ENCODE measurements at places on chromosomes 6 and 20.

DNA sequence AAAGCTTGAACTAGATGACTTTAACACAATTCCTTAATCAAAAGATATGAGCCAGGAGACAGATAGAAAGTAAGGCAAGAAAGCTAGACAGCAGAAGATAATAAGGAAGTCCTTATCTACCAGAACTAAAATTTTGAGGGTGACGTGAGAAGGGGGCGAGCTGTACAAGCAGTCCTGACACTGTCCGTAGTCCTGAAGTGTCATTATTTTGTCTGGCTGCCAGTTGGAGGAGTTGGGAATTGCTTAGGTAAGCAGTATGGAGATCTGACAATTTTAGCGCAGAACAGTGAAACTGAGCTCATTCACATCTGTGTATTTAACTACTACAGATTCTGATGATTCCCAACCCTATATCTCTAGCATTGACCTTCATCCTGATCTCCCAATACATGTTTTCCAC, 25.8 kb upstream of the CEP85L start:
- DNase-seq, result no peak

DNA sequence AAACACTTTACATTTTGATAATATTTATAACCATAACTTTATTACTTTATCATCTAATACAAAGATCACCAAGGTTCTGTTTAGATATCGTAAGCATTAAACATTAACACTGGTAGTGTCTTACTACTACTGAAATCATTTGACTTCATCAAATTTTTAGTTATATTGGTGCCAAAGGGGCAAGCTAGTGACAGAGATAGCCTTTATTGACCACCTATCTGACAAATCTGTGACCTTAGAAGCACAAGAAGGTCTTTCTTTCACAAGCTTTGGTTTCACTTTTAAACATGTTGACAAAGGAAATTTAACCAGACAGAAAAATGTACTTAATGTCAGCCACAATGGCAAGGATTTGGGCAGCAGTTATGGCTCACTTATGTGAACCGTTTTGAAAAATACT, 50.7 kb upstream of the ENPP4 start:
- DNase-seq, result no peak

GRCh38 chr6:126107475-126108166, 121.3 kb downstream of the TRMT11 start:
- no peak for DNase-seq

- DNase-seq, result no peak
Measured at GRCh38 chr20:34131491-34131890, 19.4 kb upstream of the EIF2S2 start.

- no peak for DNase-seq
Measured at GRCh38 chr6:37861452-37861851, 41.9 kb downstream of the ZFAND3 start.

- DNase-seq, result no peak
Measured at GRCh38 chr20:17944854-17945474, 23.6 kb downstream of the SNX5 start.

DNA sequence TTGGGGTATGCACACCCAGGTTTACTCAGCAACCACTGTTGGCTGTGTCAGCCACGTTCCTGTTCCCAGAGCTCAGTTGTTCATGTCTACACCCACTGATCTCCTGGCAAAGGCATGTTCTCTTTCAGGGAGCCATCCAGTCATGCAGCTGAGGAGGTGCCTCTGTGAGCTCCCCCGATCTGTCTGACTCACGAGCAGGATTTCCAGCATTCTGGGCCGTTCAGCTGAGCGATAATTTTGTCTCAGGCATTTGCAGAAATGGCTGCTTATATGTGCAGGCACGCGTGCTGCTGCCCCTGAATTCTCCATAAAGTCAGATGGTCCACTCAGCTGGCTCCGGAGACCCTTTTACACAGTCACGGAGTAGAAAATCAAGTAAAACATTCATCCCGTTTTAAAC, 78.4 kb upstream of the IYD start:
- no peak for DNase-seq

DNA sequence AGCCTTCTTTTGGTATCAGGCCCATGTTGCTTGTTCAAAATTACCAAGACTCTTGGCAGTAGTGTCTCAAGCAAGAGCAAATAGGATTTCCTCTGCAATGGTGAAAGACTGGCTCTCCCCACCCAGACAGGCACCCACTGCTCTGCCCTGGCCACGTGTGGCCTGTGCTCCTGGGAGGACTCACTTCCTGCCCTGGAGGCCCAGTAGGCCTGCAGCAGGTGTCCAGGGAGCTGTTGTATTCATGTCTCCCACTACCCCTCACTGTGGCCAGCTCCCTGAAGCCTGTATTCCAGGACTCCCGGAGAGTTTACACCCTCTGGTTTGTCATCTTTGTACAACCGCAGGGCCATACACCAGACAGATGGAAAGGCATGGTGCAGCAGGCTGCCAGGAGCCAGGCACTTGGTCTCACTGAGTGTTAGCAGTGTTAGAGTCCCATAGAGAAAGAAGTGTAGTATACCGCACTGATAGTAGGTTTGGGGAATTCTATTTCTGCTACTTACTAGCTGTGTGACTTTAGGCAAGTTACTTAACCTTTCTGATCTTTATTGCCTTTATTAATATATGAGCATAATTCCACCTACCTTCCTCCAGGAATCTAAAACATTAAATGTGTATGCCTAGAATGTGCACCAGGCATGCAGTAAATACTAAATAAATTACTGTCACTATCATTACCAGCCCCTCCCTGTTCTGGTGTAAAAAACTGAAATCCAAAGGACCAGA, 159.7 kb downstream of the TMEM242 start:
- DNase-seq, result no peak

DNA sequence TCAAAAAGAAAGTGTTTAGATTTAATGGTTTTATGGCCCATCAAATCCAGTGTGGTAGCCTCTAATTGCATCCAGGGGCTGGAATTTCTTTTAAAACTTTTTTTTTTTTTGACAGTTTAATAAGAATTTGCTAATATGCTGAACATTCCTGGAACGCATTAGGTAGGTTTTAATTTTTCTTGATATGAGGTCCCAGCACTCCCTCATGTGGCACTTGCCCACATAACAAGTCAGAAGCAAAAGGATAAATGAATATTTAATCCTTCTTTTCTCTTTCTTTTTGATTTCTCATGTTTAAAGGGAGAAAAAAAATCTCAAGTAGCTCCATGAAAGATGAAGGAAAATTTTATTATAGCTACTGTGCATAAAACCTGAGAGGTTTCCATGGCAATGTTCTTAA, 13.5 kb downstream of the HAO1 start:
- no peak for DNase-seq

GRCh38 chr20:37992802-37993409, 40.4 kb downstream of the TTI1 start:
- DNase-seq, result no peak

- no peak for DNase-seq
Measured at GRCh38 chr20:740162-740561, 28.1 kb downstream of the SLC52A3 start.

- DNase-seq, result no peak
Measured at GRCh38 chr6:113402544-113402943, 454.6 kb upstream of the MARCKS start.

GRCh38 chr6:42281570-42281969, 63.9 kb upstream of the MRPS10 start:
- DNase-seq, result no peak

DNA sequence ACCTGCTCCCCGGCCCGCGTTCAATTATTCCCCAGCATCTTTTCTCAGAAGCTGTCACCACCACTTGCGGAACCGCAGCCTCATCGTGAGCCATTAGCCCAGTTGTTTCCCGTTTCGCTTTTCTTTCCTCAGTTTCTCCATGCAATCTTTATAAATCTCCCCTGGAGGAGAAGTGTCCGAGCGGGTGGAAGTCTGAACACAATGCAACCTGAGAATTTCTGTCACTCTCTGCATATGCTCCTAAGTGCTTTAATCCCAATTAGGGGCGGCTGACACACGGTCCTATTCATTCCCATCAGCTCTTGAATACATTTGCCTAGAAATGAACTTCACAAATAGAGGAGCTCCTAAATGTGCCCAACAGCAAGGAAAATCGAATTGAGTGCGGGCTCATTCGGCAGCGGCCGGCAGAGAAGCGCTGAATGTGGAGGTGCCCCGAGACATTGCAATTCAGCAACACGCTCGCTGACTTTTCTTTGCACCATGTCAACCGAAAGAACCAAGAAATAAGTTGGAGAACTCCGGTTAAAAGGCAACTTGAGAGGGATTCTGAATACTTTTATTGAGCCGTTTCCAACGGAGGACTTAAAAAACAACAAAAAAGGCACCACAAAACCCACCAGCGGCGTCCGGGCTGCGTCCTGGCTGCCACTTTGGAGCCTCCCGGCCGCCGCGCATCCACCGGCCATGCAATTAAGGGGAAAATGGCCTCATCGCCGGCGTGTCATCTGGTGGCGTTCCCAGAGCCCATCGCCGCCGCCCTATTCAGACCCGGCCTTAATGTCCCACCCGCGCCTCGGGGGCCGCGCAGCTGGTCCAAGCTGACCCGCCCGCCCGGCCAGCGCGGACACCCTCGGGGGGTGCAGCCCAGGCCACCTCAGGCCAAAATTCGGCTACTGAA, 3.9 kb upstream of the PRDM13 start:
- no peak for DNase-seq

DNA sequence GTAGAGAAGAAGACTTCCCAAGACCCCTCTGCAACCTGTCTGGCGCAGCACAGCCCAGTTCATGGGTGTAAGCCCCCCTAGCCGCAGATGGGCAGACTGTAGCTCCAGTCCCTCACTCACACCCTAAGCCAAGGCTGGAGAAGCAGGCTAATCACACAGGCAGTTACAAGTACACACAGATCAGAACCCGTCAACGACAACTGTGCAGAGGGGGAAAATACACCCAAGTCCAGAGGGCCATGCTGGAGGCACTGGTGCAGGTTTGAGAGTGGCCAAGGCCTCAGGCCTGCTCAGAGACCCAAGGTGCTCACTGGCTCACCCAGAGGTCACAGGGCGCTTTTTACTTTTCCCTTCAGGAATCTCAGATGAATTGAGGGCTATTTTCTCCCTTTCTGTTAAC, 106.1 kb downstream of the NOL4L start:
- no peak for DNase-seq

DNA sequence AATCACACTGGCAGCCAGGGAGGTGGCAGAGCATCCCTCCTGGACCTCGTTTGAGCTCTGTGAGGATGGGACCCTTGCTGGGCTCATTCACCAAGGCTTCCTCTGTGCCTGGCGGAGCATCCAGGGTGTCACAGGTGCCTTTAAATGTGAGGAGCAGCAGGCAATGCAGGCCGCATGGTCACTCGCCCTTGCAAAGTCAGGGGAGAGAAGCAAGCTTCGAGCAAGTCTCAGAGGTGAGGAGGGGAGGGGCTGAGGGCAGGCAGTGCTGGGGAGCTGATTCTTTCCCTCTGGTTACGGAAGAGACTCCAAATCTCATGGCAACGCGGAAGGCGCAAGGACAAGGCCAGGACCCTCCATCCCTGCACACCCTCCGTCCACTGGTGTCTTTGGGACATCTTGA, 182.7 kb upstream of the PMEPA1 start:
- no peak for DNase-seq

DNA sequence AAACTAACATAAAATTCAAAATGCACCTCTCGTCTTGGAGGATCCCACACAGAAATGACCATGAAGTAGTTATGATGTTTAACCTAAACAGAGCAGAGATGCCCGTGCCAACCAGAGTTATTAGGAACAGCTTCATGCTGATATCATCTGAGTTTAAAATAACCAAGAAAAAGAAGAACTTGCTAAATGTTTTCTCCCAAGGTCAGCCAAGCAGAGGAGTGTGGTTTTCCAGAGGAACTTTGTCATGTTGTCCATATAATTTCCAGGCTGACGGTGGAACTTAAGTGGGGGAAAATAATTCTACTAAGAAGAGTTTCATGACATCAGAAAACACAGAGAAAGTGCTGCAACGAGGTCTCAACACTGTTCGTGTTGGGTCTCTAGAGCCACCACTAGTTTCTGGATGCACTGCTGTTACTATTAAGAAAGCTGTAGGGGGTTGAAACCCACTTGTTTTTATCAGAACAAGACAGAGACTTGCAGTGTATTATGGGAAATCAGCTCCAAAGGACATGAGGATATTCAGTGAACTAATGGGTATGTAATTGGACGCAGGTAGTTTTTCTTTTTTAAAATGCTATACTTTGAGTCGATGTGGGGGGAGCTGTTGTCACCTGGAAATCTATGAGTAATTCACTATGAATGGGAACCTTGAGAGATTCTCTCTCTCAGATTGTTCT, 5.2 kb downstream of the AGPAT4 start:
- DNase-seq, result no peak

GRCh38 chr6:151811081-151811480, 3.6 kb downstream of the ESR1 start:
- no peak for DNase-seq

DNA sequence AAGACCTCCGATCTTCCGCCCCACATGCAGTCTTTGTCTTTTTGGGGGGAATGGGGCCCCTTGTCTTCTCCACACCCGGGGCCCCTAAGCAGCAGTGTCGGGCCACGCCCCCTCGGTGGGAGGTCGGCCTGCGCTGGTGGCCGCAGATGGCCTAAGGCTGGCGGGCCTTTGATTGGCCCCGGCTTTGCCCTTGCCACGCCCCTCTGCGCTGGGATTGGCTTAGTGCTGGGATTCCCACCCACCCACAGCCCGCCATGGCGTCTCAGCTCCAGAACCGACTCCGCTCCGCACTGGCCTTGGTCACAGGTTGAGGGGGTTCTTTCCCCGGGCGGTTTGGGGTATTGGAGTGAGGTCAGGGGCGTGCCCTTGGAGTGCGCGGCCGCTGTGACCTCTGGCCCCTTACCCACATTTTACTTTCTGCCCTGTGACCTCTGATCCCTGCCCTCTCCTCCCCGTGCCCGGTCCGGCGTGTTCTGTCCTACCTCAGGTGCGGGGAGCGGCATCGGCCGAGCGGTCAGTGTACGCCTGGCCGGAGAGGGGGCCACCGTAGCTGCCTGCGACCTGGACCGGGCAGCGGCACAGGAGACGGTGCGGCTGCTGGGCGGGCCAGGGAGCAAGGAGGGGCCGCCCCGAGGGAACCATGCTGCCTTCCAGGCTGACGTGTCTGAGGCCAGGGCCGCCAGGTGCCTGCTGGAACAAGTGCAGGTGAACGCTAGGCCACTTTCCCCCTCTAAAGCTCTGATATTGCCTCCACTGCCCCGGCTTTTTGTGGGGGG, at the start of gene HSD17B8:
HSD17B8 (plus strand) TSS at position 241 of the 776 bp plus-strand sequence; CDS start at position 255, 14 bp downstream.
- DNase-seq, result peak; percentile 95

DNA sequence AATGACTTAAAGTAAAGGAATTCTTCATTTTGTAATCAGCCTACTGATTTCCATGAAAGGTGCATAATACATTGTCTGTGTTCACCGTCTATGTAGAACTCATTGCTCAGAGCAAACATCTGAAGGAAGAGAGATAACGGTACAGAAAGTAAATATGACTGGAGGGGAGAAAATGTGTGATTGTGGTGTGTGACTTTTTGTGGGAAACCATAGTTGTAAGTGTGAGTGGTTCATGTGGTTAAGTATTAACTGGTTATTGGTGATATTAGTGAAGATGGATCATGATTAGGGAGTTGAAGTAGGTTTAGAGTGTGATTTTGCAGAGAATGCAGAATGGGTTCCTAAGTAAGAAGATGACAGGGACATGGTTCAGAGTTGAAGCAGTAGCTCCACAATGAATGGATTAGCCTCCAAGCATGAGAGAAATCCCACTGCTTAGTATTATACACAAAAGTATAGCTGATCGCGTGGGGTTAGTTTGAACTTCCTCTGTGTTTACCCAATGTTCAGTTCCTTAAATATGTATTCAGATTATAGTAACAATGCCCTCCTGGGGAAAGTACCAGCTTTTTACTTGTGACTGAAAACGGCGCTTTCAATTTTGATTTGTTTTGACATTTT, 368.9 kb downstream of the UTRN start:
- no peak for DNase-seq

GRCh38 chr6:119501798-119502483, 152.4 kb upstream of the MAN1A1 start:
- no peak for DNase-seq

- DNase-seq, result no peak
Measured at GRCh38 chr6:45589367-45589766, 211.6 kb upstream of the SUPT3H start.
